ENCODE measurements at places on chromosomes 5 and 9.

- no peak for DNase-seq
Measured at GRCh38 chr9:128770286-128771030, 1.3 kb downstream of the ZER1 start.

DNA sequence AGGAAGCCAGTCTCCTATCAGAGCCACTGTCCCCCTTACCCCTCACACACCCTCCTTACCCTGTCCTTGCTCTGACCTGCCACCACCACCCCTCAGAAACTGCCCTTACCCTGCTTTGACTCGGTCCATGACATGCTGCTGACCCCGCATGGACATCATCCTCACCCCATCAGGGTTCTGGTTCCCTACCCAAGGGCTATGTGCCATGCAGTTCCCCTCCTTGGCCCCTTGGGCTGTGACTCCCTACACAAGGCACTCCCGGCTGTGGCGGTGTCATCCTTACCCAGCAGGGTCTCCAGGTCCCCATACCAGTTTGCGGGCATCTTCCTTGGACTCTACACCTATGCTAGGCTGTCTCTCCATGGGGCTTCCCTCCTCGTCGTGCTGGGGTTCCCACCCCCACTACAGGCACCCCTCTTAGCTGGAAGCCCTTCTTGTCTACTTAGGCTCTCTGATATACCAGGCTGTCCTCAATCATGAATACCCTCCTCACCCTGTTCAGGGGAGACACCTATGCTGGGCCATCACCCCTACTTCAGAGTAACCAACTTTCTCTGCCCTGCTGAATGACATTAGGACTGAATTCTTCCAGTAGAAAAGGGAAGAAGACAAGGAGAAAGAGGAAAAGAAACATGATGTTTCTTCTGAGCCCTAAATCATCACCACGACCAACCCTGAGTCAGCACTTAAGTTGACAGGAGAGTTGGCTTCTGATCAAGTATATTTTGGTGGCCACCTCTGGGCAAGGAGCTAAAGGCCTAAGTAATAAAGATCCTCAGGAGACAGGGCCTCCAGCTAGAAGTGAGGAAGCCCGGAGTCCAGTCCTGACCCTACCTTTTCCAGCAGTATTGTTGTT is 115.2 kb downstream of the GCNT1 start:
- no peak for DNase-seq

- no peak for DNase-seq
Measured at GRCh38 chr9:34010979-34011378, 37.7 kb downstream of the UBAP2 start.

DNA sequence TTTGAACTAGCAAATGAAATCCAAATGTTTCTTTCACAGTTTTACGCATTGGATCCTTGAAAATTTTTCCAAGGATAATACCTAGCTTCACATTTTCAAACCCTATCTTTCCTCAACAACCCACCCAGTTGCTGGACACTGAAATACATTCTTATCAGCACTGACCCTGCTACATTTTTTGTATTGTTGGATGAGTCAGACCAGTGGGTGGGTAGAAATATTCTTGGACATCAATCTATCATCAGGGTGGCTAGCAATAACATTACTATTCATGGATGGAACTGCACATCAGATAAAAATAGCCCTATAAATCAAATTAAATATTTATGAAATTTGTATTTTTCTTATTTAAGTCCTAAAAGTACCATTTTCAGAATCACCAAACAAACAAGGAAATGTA is 407.4 kb upstream of the IZUMO3 start:
- DNase-seq = no peak

DNA sequence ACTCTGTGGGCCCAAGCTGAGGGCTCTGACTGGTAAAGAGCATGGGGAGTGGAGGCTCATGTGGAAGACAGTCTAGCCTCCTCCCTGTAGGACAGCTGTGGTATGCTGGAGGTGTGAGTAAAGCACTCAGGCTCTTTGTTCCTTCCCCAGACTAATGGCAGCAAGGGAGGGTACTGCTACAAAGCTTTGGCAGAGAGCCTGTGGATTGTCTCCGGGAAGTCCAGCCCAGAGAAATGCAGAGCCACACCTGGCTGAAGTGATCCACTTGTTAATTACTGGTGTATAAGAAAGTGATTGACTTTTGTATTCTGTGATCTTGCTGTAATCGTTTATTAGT is 161.7 kb downstream of the OXCT1 start:
- DNase-seq = no peak

- DNase-seq = no peak
Measured at GRCh38 chr5:43564289-43564850, 7.5 kb upstream of the PAIP1 start.

DNA sequence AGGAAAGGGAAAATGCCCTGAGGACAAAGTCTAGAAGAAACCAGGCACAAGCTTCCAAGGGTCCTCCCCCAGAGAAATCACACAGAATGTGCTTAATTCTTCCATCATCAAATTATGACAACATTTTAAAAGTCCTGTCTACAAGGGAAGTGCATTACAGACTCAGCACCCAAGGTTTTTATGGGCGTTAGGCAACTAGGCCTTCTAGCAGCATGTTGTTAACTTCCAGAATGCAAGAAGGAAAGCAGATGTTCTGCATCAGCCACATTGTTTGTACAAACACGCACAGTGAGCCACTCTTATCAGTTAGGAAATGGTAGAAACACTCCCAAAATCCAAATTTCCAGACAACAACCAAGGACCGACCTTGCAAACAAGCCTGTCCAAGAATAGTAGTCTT is 26.5 kb downstream of the SMC5 start:
- no peak for DNase-seq

DNA sequence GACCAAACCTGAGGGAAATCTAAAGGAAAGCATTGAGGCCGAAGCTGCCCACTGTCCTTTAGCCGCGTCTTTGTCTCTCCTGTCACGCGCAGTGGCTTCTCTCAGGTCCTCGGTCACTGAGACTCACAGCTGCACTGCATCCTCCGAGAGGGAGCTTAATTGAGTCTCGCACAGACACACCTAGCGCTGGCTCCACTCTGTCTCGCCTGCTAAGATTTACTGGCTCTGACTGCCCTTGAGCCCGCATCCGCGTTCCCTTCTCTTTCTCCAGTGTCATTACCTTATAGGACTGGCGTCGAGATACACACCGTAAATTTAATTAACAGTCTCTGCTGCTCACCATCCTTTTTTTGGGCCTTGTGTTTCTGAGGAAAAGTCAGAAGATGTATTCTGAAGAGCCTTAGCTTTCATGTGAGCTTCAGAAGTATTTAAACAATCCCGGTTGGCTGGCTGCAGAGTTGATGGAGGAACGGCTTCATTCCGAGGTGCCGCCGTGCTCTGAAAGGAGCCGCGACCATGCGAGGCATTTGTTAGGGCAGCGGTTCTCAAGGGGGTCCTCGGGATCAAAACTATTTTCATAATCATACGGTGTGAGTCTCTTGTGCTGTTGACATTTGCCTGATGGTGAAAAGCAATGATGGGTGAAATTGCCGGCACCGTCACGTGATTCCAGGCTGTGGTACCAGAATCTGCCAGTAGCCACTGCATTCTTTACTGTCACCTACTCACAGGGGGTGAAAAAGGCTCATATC is 58.3 kb downstream of the GPR107 start:
- no peak for DNase-seq

- no peak for DNase-seq
Measured at GRCh38 chr5:169027501-169028061, 273.4 kb downstream of the SLIT3 start.

- DNase-seq = no peak
Measured at GRCh38 chr5:18533137-18533536, 898.9 kb downstream of the TAF11L14 start.

DNA sequence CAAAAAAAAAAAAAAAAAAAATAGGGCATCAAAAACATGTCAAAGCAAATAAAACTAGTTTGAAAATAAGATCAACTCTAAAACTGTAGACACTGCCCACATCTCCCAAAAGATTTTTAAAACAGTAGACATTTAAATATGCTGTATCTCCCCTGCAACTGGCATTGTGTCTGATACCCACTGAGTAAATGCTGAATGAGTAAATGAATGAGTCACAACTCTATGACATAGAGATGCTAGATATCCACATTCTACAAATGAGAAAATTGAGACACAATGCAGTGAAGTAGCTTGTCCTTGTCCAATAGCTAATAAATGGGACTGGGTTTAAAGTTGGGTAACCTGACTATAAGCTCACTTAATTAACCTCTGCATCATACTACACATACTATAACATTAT is 14.1 kb upstream of the MAP1B start:
- DNase-seq = no peak

DNA sequence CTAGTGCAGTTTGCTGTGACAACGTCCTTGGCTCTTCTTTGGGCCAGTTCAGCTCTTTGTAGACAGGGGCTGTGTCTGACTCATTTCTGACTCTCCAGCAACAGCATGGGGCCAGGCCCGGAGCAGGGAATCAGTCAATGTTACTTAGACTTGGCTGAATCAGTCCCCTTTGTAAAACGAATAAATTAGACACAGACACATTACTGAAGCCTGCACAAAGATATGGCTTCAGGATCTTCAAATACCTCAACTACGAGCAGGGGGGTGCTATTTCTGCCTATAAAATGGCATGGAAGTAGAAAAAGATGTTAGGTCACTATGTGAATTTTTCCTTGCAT is 204.7 kb downstream of the TTLL11 start:
- DNase-seq = no peak

DNA sequence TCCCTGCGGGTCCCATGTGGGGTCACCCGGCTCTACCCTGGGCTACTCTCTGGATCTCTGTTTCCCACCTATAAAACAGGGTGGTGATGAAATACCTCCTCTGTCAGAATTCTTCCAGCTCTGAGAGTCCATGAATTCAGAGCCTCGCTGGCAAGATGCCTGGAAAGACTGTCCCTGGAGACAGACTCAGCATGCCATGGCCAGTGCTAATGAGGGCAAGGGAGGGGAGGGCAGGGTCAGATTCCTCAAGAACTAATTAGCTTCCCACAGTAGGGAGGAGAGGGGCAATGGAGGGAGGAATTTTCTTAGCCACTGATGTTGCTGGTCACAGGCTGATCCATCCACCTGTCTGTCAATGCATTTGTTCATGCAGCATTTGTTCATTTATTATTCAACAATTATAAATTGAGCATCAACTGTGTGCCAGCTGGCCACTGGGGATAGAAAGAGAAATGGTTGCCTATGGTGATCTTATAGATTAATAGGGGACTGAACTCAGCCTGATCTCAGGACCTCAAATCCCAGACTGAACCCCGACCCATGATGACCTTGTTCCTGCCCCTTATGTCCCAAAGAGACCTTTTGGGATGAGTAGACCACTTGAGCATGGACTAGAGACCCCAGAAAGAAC is 4.7 kb downstream of the SYNPO start:
- DNase-seq = no peak

GRCh38 chr5:9347541-9348295 is 198.2 kb downstream of the SEMA5A start:
- DNase-seq = no peak

DNA sequence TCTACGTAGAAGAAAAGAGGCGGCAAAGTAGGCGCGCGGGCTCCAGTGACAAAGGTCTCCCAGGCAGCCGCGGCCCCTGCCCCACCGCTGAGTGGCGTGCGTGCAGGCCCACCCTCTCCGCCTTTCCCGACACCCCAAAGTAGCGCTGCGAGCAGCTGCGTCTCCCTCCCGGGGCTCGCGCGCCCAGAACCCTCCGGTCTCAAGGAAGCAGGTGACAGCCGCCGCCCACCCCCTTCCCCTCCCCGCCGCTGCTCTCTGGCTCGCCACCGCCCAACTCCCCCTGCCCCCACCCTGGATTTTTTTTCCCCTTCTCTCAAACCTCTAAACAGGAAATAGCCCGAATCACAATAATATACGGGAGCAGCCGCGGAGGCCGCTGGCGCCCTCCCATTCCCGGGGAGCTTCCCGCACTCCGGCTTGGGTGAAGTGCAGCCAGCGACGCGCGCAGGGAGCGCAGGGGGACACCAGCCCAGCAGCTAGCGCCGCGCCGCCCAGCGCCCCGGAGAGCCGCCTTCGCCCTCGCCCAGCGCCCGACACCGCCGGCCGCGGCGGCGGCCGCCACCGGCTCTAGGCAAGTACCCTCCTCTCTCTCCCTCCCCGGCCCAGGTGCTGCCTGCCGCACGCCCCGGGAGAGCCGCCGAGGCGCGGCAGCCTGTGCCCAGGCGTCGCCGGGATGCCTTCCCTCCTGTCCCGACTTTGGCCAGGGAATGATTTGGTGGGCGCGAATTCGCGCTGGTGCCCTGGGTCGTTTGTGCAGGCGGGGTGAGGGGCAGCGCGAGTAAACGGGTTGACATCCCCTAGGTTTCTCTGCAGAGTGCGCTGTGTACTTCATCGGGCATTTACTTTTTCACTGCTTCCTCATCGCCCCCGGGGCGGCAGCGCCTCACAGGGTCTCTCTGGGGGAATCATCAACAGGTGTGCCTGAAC is 52.7 kb upstream of the TJP2 start:
- no peak for DNase-seq

- no peak for DNase-seq
Measured at GRCh38 chr5:124873188-124873587, 126.7 kb upstream of the ZNF608 start.

GRCh38 chr5:56413546-56413945 is 180.4 kb upstream of the ANKRD55 start:
- DNase-seq = no peak

DNA sequence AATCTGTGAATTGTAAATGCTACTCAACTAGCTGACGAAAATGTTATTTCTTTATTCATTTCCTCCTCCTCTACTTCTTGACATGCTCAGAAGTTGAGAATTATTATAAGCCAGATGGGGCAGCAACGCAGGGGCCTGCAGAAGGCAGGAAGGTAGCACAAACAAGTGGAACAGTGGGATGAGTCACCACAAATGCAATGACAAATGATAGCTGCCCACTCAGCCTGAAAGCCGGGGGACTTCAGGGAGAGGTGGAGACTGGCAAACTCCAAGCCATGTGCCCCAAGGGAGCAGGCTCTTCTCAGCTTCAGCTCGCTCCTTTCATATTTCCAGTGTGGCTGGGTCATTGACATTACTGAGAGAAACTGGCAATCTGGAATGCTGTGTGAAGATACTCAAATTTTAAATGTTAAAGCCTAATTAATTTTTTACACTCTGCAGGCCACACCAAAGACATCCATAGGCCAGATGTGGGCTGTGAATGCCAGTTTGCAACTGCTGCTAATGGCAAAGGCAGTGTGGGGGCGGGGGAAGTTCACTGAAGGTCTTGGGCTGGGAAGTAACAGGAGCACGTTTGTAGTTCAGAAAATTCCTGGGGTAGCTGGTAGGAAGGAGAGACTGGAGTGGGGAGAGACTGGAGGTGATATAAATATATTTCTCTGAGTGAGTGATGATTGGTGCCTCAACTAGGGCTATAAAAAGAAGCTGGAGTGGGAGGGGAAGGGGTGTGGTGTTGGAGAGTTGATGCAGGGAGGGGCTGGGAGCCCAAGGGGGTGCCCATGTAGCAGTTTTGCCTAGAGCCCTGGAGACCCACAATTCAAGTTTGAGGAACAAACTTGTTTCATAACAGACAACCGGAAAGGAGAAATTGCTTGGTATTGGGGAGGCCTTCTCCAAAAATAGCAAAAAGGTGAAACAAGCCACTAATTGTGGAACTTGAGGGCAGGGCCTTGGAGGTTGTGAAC is 20.8 kb upstream of the ADRB2 start:
- no peak for DNase-seq

- DNase-seq = no peak
Measured at GRCh38 chr5:151173711-151174611, 16.4 kb upstream of the ANXA6 start.

Data from activated CD8-positive, alpha-beta memory T cell treated with anti-CD3 and anti-CD28 coated beads for 1 hour (primary cell).